Fibroblast of lung (primary cell): ENCODE measurements at places on chromosomes 12 and 14. TPM values are rescaled to one million over a fixed set of nuclear protein-coding genes. Genes with fewer than 3 reads are reported as not detected.

DNA sequence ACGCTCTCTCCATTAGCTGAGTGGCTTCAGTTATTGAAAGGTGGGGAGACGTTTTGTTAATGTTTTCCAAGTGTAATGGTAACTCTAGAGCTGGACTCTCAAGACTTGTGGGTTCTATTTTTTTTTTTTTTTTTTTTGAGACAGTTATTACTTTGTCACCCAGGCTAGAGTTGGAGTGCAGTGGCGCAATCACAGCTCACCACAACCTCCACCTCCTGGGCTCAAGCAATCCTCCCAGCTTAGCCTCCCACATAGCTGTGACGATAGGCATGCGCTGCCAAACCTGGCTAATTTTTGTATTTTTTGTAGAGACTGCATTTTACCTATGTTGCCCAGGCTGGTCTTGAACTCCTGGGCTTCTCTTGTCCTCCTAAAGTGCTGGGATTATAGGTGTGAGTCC lies 26.2 kb downstream of the ATF1 start:
- no peak for DNase-seq

DNA sequence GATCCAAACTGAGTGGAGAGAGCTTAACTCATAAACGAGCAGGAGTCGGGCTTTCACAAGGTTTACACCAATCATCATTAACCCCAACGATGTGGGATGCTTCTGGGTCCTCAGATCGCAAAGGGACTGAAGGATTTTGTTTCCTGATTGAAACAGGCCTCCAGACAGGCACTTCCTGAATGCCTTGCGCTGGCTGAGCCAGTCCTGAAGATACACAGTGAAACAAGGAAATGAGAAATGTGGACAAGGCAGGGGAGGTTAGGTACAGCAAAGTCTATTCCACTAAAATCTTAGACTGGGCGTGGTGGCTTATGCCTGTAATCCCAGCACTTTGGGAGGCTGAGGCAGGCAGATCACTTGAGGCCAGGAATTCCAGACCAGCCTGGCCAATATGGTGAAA lies 30.7 kb downstream of the RBM19 start:
- DNase-seq = no peak

DNA sequence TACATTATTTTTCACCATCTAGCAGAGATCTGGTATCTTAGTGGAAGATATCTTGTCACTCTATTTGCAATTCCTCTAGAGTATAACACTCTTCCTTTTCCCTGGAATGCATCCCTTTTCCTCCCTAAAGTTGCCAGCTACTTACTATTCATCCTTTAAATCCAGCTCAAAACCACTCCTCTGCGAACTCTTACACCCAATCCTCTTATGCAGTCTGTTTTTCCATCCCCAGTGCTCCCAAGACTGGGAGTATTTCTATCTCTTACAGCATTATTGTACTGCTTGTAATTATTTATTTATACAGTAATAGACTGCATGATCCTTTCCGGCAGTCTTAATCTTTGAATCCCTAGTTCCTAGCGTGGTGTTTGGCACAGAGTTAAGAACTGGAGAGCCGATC lies 2.9 kb upstream of the SRGAP1 start:
- peak; percentile 59 for DNase-seq

DNA sequence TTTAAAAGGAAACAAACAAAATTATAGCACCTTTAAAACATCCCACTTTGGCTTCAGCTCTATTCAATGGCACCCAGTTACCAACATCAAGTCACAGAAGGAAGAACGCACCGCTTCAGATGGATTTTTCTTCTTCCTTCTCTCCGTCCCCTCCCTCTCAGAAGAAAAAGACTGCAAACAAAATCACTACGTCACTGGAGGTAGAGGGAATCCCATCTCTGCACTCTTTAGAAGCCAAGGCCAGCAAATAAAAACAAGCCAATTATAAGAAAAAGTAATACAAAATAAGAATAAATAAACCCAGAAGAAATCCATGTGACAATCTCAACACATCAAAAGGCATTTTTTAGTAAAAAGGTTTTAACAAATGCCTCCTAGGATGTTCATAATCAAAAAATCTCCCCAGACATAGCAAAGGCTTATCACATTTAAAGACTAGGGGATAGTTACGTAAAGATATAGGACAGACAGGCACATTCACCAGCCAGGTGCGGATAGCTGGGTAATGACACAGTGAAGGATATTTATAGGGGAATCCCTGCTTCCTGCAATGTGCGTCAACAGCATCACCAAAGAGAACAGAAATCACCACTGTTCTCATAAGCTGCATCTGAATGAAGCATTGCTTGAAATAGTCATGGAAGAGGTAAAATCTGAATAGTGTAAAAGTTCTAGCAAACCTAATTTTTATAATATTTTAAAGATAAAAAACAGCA lies 89.4 kb downstream of the R3HDM2 start:
- DNase-seq = no peak

GRCh38 chr14:69587389-69587788 lies 12.7 kb upstream of the CCDC177 start:
- DNase-seq = no peak

TPI1 gene
- 906 and 934 TPM in 2 replicates for total RNA-seq

RNASE7 gene
- total RNA-seq = not detected in 2 replicates

LRP1 gene
- total RNA-seq = 377 and 464 TPM in 2 replicates

TSPAN19 gene
- not detected in 2 replicates for total RNA-seq
